ENCODE measurements at places on chromosomes 4 and X. TPM values are rescaled to one million over a fixed set of nuclear protein-coding genes. Genes with fewer than 3 reads are reported as not detected.
A peak's percentile ranks its signal among the peaks of the same experiment; 100 is the strongest.

DNA sequence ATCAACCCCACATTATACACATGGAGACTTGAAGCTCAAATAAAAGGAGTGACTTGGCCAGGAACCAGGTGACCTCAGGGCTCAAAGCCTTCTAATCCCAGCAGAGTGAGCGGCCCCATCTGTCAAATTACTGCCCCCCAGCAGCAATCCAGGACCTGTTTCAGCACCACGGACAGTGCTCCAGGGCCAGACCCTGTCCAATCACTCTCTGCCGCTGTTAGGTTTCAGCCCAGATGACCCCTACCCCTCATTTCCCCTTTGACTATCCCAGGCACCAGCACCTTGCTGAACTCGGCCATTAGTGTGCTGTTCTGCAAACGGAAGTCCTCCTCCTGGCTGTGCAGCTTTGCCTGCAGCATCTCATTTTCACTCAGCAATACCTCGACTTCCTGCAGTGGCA is 5.1 kb downstream of the GRIPAP1 start:
- H3K27me3 ChIP-seq, result no peaks in the 10 kb centered on the region
- no peaks in the 10 kb centered on the region for H3K36me3 ChIP-seq
- no peak overlapping the region for H3K27ac ChIP-seq
- H3K4me3 ChIP-seq, result no peak overlapping the region

SLC10A6 gene
- polyA plus RNA-seq, result not detected

CPLX1 gene
- 2.0 TPM for polyA plus RNA-seq

- peak; percentile 39 for DNase-seq
- H3K4me3 ChIP-seq, result no peak overlapping the region
- no peaks in the 10 kb centered on the region for H3K36me3 ChIP-seq
- H3K27me3 ChIP-seq, result no peaks in the 10 kb centered on the region
These were observed 66.1 kb downstream of the SOWAHB start for GRCh38 chr4:76831711-76832373.

DNA sequence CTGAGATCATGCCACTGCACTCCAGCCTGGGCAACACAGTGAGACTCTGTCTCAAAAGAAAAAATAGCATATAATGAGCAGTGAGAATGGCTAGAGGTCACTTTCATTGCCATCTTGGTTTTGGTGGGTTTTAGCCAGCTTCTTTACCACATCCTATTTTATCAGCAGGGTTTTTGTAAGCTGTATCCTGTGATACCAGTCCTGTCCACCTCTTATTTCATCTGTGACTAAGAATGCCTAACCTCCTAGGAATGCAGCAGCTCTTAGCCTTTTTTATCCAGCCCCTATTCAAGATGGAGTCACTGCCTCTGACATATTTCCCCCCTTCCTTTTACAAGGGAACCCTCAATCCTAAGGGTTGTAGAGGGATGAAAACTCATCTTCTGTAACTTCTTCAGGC is 26.1 kb upstream of the IGFBP7 start:
- no peaks in the 10 kb centered on the region for H3K36me3 ChIP-seq
- no peaks in the 10 kb centered on the region for H3K27me3 ChIP-seq
- no peak overlapping the region for H3K27ac ChIP-seq

All from hepatocyte (in vitro differentiated cells).